CMK (cell line): ENCODE measurements at places on chromosomes 13 and 19.

DNA sequence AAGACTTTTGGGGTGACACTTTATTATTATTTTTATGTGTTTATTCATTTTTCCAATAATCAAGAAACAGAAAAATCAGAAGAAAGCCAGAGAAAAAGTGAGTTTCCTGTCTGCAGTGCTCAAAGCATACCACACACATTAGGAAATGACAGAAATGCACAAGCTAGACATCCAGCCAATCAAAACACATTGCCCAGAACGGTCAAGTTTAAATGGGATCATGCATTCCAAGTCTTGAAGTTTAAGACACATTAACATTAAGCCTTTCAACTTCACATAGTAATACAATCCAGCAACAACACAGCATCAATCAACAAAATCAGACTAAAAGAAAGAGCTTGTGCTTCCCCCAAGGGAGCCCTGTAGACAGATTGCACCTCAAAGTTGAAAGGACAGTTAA, 28.7 kb upstream of the MEDAG start:
- DNase-seq = no peak

DNA sequence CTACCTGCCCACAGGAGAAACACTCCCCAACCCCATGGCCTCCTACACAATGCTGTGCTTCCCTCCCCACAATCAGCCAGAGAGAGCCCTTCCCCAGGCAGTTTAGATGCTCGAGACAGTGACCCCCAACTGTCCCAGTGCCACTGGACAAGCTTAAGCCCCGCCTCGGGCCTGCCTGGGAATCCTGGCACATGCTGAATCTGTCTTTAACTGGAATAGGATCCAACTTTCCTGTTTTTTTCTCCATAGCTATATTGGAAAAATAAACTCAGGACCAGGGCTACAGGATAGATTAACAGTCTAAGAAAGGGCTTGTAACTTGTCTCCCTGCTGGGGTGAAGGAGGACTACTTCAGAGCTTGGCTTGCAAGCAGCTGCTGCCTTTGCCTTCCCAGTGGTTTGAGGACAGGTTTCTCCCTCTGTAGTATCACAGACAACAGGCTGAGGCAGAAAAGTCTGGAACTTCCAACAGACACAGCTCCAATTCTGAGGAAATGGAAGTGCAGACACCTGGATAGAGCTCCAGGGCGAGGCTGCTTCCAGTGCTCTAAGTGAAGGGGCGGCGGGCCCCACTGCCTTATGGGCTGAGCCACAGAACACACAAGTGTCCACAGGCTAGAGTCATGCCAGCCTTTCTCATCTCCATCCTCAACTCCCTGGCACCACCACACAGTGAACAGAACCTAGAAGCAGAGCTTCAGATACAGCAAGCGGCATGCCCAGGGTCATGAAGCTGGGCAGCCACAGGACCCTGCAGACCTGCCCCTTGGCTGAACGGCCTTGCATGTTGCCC, 228.3 kb downstream of the TUBA3C start:
- DNase-seq = no peak

- DNase-seq = no peak
These were observed 187.5 kb downstream of the GPC6 start for GRCh38 chr13:93413972-93414717.

DNA sequence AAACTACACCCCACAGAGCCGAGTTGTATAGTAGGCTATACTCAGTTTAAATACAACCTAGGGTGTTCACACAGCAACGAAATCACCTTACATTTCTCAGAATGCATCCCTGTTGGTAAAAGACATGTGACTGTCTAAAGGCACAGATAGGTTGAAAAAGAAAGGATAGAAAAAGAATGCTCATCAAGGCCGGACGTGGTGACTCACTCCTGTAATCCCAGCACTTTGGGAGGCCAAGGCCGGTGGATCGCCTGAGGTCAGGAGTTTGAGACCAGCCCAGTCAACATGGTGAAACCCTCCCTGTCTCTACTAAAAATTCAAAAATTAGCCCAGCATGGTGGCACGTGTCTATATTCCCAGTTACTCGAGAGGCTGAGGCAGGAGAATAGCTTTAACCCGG, 3.8 kb upstream of the IL17D start:
- DNase-seq = no peak

DNA sequence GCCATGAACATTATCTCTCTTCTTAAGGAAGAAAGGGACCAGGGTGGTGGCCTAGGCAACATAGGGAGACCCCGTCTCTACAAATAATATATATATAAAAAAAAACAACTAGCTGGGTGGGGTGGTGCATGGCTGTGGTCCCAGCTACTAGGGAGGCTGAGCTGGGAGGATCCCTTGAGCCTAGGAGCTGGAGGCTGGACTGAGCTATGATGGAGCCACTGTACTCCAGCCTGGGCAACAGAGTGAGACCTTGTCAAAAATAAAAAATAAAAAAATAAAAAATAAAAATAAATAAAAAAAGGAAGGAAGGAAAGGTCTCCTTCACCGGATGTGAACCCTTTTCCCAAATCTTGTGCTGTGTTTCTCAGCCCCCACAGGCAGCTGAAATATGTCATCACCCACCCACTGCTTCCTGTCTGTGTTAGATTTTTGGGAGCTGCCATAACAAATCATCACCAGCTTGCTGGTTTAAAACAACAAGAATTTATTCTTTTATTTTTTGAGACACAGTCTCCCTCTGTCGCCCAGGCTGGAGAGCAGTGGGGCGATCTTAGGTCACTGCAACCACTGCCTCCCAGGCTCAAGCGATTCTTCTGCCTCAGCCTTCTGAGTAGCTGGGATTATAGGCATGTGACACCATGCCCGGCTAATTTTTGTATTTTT, 9.5 kb upstream of the TSPAN16 start:
- no peak for DNase-seq

- DNase-seq = no peak
These were observed 32.2 kb downstream of the ZNF136 start for GRCh38 chr19:12194827-12195731.

DNA sequence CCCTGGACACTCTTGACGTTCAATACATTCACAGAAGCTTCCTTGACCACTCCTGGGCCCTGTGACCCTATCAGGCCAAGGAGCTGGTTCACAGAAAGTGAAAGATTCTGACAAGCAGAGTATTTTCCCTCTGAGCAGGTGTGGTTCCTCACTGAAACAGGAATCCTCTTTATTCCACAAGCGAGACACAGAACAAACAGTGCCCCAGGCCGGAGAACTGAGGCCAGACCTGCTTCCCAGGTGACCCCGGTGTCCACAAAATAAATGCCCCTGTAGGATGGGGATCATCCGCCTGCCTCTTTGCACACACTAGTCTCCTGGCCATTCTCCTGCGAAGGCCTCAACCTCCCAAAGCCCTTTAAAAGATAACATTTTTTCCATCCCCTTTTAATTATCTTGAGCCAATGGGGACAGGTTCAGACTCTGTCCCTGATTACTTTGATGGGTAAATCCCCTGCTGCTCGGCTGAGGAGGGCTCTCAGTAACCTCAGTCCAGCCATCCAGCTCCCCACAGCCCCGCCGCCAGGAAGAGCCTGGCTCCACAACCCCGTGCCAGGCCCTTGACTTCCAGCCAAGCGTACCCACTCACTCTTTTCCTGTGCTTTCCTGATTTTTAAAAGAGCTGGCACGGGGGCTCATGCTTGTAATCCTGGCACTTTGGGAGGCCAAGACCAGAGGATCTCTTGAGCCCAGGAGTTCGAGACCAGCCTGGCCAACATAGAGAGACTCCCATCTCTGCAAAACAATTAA, 129.1 kb downstream of the FOXO1 start:
- no peak for DNase-seq

DNA sequence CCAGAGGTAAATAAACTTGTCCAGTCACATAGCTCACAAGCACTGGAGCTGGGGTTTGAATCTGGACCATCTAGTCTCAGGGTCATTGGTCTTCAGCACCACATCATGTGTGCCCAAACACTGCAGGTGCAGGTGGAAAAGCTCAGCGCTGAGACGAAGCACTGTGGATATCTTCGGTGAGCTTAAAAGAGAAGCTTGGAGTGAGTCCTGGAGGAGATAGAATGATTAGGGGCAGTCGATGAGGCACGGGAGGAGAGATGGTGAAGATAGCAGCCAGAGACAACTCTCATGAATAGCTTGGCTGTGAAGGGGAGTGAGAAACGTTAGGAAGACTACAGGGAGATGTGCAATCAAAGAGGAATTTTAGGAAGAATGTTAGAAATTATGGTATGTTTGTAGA, 389.3 kb downstream of the FGF9 start:
- no peak for DNase-seq

GRCh38 chr19:34402074-34402600, 2.1 kb upstream of the PDCD2L start:
- no peak for DNase-seq

DNA sequence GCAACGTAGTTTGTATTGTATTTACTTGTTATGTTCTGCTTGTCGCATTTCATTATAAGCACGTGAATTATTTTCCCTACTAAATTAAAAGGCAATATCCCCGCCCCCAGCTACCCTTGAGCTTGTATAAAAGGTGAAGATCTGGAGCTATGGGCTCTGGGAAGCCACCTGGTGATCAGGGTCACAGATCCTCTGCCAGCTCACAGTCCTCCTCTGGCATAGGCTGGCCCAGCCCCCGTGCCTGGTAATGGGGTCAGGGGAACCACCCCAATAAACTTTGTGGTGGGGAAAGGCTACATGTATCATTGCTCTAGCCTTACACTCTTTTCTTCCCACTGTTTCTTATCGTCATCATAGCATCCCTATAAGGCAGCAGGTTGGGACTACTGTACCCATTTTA, 190.2 kb upstream of the TSHZ3 start:
- no peak for DNase-seq

DNA sequence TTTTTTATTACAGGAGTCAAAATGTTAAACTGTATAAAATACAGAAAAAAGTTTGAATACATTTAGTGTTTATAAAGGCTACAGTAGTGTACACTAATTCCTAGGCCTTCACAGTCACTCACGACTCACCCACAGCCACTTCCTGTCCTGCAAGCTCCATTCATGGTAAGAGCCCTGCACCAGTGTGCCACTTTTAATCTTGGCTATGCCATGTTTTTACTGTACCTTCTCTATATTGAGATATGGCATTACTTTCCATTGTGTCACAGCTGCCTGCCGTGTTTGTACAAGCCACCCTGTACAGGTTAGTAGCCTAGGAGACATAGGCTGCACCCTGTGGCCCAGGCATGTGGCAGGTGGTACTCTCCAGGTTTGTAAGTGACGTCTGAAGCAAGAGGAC, 32.1 kb downstream of the C1QTNF9 start:
- no peak for DNase-seq

GRCh38 chr19:48812094-48812929, 1.5 kb upstream of the BCAT2 start:
- DNase-seq = no peak

DNA sequence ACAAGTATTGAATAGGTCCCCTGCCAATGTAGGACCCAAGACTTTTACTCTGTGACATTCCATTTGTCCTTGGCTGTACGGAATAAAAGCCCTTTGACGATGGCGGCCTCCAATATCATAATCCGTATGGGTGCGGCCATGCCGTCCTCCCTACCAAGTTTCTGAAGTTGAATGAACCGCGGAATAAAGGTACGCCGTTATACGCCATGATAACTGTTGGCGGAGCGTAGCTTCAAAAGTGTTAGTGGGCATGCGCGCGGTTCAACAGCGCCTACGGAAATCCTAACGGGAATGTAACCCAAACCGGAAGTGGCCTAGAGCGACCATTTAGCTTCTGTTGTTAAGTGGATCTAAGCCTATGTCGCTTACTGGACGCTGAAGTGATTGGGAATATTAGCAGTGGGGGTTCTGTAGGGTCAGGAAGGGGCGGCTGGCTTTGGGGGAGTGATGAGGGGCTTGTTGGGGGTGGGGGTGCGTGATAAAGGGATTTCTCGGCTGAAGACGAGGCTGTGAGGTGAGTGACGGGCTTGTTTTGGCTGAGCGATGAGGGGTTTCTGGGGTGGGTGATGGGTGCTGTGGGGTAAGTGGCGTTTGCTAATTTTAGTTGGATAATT, at the start of gene ZNF175:
TSS of gene ZNF175 (plus strand) at position 322 of the 614 bp plus-strand sequence. CDS start 2,047 bp downstream, outside the sequence.
- peak; percentile 97 for DNase-seq

- no peak for DNase-seq
These were observed 6.8 kb upstream of the NAPA start for GRCh38 chr19:47521473-47522180.

DNA sequence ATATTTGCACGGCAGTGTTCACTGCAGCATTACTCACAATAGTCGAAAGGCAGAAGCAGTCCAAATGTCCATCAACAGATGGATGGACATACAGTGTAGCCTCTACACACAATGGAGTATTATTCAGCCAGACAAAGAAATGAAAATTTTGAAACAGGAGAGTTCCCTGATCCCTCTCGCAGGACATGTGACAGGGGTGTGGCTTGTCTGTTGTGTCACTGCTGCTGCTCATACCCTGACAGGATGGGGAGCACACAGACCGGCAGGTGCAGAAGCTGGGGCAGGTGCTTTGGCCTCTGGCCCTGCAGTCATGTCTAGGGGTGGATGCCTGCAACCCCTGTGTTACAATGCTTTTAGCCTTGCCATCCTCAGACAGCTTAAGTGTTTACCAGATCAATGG, 204.3 kb downstream of the EFNB2 start:
- DNase-seq = no peak

DNA sequence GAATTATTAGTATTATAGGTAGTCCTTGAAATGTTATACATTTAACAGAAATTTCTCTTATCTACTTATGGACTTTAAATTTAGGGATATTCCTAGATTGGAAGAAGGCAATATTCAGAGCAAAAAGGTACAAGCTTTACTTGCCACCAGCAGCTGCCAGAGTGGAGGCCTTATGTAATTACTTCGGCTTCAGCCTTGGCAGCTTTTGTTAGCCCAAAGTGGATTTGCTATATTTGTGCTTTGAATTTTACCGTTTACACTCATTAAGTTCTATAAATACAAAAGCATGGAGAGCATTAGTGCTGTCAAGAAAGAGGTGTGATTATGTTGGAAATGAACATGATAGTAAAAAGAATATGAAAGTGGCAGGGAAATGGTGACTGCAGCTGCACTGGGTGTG, 319.9 kb downstream of the ATP8A2 start:
- DNase-seq = no peak

DNA sequence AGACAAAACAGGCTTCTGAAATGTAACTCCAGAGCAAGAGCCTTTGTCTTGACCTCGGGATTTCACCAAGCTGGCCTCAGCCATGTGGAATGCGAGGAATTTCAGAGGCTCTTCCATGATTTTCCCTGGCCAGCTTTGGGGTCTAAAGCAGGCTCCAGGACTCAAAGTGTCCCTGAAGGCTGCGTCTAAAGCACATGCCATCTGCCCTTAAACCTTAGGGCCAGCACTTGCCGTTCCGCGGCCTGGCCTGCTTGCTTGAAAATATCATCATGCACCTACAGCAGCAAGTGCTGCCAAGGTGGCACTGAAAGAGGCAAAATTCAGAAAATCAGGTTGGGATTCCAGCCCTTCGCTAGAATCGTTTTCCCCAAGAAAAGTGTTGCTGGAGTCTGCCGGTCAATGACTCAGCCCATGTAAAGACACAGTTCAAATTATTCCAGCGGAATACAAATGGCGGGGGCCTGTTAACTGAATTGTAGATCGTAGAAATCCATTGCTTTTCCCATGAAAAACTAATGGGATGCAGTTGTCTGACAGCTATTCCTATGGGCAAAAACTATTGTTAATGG, 105.7 kb upstream of the RAP2A start:
- no peak for DNase-seq
